NCI-H1436 (cell line): ENCODE measurements at places on chromosomes 5 and 9.

DNA sequence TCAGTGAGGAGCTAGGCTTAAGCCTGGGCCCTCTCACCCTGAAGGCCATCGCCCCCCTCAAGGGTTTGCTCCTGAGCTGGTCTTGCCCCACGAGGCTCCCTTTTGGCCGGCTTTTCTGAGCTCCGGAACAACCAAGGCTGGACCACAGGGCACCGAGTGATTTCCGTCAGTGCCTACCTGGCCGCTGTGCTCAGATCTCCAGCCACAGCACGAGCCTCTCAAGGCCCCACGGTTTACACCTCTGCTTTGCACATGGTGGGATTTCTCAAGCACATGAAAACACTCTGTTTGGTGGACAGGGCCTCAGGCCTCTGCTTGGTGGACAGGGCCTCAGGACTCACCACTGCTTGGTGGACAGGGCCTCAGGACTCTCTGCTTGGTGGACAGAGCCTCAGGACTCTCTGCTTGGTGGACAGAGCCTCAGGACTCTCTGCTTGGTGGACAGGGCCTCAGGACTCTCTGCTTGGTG, 15.8 kb downstream of the CLPTM1L start:
- no peak for DNase-seq

GRCh38 chr5:26761446-26761845, 276.9 kb downstream of the CDH9 start:
- DNase-seq, result no peak

DNA sequence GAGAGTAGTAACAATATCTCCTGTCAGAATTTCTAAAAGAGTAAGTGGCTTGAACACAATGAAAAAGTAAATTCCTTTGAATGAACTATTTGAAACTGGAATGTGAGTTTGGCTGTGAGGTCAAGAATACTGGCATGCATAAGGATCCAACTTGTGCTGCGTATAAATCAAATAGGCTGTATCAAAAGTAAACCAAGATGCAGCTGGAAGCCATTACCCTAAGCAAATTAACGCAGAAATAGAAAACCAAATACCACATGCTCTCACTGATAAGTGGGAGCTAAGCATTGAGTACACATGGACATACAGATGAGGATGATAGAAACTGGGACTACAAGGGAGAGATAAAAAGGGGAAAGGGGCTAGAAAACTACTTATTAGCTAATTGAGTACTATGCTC, 24.0 kb upstream of the SRFBP1 start:
- DNase-seq, result no peak

GRCh38 chr9:103014242-103014641, 19.1 kb downstream of the CYLC2 start:
- DNase-seq, result no peak

- no peak for DNase-seq
Observed at GRCh38 chr5:15898641-15899040, 280.9 kb downstream of the MARCHF11 start.

- DNase-seq, result peak; percentile 40
Observed at GRCh38 chr5:96714951-96715451, 52.8 kb downstream of the CAST start.

- DNase-seq, result no peak
Observed at GRCh38 chr5:65811004-65811403, 89.0 kb downstream of the NLN start.

GRCh38 chr9:109110329-109111021, 9.3 kb downstream of the TMEM245 start:
- DNase-seq, result no peak

DNA sequence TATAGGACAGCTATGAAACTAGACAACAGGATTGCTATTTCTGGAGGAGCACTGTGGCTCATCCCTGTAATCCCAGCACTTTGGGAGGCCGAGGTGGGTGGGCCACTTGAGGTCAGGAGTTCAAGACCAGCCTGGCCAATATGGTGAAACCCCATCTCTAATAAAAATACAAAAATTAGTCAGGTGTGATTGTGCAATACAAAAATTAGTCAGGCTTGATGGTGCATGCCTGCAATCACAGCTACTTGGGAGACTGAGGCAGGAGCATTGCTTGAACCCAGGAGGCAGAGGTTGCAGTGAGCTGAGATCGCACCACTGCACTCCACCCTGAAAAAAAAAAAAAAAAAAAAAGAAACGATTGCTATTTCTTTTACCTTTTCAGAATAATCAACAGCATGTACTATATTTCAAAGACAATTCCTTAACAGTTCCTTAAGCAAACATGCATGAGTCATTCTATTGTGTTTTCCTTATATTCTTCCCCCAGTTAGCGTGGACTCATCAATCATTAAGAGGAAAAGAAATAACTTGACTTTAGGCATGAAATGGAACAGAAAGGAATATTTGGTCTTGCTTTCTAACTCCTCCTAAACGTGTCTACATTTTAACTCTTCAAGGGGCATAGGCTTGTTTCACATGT, 162.6 kb downstream of the TAF11L14 start:
- DNase-seq, result no peak

GRCh38 chr5:77305956-77306355, 95.5 kb downstream of the PDE8B start:
- DNase-seq, result no peak

DNA sequence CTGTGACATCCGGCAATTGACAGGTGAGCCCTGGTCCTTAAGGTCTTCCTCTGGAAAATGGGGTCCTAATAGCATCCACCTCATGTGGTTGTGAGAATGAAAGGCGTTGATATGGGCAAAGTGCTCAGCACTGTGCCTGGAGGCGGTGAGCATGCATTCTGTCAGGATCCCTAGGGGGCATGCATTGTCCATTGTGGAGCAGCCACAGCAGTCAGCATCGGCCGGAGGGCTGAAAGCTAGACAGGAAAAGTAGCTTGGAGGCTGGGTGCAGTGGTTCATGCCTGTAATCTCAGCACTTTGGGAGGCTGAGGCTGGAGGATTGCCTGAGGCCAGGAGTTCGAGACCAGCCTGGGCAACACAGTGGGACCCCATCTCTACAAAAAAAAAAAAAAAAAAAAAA, 122.2 kb downstream of the LHX2 start:
- no peak for DNase-seq

DNA sequence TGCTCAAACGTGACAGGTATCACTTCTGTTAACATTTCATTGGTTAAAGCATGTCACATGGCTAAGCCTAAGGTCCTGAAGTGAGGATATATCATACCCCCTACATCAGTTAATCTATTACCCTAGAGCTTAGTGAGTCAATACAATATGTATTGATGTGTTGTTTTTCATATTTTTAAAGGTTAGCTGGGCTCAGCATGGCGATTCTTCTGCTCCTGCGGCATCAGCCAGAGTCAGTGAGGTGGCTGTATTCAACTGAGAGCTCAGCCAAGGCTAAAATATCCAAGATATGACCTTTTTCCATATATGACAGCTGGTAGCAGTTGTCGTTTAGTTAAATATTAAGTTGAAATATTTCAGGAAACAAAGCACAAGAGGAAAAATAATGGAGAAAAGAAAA, 38.5 kb upstream of the MPDZ start:
- DNase-seq, result no peak

DNA sequence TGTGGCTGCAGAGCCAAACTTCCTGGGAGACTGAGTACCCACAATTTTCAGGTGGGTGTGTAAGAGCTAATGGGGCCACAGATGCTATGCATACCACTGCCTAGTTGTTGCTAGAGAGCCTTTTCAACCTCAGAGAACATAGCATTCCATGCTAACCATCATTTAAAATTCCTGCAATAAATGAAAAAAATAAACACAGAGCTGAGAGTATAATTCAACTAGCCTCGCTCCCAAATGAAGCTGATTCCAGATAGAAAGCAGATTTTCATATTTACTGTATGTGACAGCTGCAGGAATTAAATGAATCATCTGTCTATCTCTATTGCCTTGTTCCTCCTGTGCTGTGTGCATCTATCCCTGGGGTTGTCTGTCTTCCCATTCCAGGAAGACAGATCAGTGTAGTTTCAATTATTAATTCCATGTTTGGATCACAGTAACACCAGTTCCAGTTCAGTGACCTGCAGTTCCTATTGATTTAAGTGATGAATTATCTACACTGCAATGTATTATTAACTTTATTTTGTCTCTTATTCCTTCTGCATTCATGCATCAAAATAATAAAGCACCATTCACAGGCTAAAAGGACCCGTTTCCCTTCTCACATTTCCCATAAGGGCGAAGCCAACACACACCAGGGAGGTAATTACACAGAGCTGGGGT, 324.5 kb downstream of the SLIT3 start:
- DNase-seq, result no peak

- DNase-seq, result no peak
Observed at GRCh38 chr5:36573438-36573837, 33.0 kb upstream of the SLC1A3 start.

- DNase-seq, result no peak
Observed at GRCh38 chr5:81826128-81826527, 75.2 kb upstream of the SSBP2 start.

DNA sequence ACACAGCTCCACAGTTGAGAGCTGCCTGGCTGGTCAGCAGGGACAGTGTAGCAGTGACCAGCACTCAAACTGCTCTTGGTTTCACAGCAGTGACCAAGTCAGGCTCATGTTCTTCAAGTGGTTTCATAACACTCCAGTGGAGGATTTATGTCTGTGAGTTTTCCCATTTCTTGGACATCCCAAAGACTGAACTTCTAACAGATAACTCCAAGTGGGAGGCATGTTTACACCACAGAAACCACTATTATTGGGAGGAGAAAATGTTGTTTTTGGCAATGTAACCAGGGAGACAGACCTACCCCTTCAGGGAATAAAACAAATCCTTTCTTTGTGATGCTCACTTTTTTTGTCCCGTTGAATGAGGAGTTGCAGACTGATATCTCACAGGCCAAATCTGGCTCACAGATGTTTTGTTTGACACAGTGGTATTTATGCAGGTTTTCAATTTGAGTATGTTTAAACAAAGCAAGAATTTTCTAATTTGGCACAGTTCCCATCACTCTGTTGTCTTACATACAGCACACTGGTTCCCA, 141.5 kb downstream of the RMI1 start:
- DNase-seq, result peak; percentile 10

- no peak for DNase-seq
Observed at GRCh38 chr5:2184026-2184366, 301.3 kb upstream of the IRX4 start.

DNA sequence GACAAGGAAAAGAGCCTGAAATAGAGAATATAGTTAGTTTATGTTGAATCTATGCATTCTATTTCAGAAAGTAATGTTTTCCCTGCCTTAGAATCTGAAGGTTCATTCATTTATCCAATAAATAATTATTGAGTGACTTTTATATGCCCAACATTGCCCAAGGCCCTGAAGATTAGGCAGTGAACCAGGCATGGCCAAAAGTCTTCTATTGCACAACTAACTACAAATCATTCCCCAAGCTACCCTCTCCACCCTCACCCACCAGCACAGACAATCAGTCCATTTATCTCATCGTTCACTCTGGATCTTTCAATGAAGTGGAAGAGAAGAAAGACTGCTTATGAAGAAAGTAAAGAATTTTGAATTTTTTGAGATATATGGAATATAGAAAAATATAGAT, 268.4 kb downstream of the PLK2 start:
- DNase-seq, result no peak

DNA sequence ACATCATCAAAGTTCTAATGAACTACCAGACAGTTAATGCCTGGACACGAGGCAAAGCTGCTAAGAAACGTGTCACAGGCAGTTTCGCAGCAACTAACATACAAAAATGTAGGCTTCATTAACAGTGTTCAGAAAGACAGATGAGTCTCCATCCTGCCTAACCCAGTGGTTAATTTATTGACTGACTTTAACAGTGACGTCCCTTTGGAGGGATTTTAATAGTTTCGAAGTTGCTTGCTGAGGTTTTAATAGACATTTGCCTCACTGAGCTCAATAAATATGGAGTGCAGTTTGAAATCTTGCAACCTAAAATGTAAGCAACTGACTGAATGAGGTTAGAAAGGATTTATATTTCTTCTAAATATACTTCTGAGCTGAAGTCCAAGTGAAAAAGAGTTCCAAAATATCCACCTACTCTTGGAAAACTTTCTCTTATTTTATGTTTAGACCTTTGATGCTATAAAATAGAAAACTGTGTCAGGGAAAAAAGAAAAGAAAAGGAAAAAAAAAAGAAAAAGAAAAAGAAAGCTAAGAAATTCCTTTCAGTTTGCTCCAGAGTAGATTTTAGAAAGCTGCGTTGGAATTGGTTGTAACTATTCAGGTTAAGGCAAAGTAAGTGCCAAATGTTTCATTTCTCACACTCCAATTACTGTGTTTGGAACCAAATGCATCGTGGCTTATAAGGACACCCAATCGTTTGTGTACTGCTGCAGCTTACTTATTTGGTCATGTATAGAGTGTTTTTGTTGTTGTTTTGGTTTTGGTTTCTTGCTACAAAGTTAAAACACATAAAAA, 2016.6 kb downstream of the MAT2B start:
- DNase-seq, result no peak

DNA sequence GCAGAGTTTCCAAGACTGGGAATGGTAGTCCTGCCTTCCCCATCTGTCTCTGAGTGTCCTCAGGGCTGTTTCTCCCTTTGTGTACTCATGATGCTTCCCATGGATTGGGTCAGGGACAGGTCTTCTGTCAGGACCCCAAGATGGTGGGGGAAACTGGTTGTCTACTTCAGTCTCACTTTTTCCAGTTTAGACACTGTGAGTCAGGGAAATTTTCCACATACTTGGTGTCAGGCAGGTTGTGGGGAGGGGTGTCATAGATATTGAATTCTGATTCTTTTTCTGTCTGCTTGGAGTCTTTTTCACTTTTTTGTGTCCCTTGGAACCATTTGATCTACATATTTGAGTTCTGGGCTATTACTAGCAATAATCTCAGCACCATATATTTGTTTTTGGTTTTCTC, 10.3 kb downstream of the POLK start:
- no peak for DNase-seq

DNA sequence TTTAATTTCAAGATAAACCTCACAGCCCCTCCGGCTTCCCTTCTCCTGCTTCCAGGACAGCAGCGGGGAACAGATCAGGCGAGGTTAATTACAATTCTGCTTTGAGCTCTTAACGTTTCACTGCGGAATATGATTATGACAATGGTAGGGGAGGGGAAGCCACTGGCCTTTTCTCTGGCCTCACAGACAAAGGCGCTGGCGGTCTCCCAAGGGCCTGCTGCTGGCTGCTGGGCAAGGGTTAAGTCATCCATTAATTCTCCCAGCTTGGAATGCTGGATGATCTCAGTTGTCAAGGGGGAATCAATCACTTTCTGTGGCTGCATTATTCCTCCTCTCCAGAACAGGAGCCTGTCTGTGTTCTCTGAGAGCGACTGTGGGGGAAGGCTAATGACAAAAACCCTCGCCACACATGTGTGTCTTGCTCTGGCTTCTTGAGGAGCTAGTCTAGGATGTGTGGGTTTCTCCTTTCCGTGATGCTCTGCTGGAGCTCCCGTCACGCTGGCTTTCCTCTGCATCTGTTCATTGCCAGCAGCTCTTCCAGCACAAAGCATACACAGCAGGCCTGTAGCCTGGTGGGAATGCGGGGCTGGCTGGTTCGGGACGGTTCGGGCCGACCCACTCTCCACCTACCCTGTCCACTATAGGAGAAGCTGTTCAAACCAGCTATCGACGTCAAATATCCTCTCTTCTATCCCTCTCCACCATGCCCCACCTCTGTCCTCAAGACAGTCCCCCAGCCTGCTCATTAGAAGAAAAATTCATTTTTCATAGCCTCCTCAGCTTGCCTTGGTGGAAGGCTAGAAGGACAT, 82.8 kb downstream of the DCP2 start:
- DNase-seq, result no peak

GRCh38 chr5:42929871-42930270, 110.2 kb downstream of the ANXA2R start:
- DNase-seq, result no peak
